Stimulated activated CD4-positive, alpha-beta T cell treated with anti-CD3 and anti-CD28 coated beads, Interleukin-4, amount 100 ng/mL, for 4 hours (primary cell): ENCODE measurements at places on chromosomes 4 and X.
A peak's percentile ranks its signal among the peaks of the same experiment; 100 is the strongest.

DNA sequence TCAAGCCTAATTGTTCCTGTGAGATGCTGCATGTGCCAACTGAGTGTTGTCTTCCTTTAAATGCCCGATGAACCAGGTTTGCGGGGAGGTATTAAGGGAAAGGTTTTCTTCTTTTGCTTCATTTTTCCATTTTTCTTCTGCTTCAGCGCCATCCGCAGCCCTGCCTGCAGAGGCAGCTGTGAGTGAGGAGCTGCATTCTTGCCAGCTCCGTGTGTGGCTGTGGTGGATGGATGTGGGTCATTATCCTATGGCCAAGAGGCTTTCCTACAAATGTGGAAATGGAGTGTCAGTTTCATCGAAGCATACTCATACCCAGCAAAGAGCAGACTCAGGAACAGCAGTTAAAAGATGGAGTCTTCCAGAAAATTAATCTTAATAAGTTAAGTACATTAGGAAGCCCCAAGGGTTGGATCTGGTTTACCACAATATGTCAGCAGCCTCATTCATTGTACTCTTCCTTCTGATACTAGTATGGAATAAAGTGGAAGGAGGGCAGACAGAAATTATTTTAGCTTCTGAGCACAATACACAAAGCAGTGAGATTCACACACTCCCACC is 37.6 kb downstream of the TNIP3 start:
- no peak for DNase-seq

- DNase-seq, result no peak
These were observed 112.0 kb upstream of the LNX1 start for GRCh38 chr4:53703267-53703655.

- DNase-seq, result no peak
These were observed 58.1 kb downstream of the SLC30A9 start for GRCh38 chr4:42048394-42048793.

DNA sequence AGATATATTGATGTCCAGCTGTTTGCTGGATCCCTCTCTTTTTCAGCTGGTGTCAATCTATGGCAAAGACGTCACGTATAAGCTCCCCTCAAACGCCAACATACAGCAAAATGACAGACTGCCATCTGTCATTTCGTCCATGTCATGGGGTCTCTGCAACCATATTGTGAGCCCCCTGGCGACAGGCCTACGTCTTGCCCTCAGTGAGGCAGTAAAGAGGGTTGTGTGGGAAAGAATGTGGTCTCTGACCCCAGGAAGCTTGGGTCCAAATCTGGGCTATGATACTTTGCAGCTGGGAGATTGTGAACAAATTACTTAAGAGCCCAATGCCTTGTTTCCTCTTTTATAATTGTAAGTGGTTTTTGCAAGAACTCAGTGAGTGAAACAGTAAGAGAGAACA is 7.4 kb downstream of the SUPT20HL2 start:
- DNase-seq, result no peak

DNA sequence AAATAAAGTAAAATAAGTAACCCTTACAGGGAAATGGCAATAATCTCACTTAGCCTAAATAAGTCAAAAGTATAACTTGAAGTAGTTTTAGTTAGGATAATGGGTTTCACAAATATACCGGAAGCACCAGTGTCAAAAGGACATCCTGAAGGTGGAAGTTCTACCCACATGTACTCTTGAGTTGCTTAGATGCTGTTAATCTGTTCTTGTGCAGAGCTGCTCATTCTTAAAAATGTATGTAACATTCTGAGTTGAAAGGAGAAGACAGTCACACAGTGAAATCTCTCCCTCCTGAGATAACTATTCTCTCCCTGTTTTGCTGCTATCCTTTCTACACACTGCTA is 11.2 kb upstream of the CCNG2 start:
- no peak for DNase-seq

- no peak for DNase-seq
These were observed 61.3 kb downstream of the AFAP1 start for GRCh38 chr4:7878323-7878722.

DNA sequence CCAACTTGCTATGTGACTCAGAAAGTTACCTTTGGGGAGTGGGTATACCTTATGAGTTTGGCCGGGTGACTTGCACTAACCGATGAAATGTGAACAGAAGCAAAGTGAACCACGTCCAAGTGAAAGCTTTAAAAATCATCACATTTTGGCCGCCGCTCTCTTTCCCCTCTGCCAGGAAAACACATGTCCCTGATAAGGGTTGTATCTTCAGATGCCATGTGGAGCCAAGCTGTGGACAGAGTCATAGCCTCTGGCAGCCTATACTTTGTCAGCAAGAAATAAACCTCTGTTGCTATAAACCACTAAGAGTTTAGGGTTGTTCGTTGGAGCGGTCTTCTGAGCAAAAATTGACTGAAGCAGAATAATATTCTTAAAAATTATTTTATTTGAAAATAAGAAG is 92.3 kb downstream of the PRDM5 start:
- DNase-seq, result no peak

GRCh38 chrX:147228153-147228552 is 413.6 kb upstream of the CXorf51A start:
- no peak for DNase-seq

DNA sequence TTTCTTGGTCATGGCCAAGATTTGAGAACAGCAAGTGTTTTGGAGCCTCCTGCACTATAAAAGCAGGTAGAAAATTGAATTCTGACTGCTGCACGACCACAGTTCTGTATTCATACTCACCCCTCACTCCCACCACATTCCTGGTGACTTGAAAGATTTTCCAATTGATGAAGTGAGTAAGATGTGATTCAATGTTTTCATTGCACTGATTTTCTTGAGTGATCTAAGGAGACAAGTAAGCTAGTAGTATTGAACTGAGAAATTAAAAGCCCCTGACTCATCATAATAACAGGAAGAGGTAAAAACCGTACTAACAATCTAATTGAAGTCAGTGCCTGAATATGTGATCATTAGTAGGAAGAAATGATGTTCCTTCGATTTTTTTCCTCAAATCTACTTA is 6.1 kb upstream of the SEC24D start:
- DNase-seq, result no peak

DNA sequence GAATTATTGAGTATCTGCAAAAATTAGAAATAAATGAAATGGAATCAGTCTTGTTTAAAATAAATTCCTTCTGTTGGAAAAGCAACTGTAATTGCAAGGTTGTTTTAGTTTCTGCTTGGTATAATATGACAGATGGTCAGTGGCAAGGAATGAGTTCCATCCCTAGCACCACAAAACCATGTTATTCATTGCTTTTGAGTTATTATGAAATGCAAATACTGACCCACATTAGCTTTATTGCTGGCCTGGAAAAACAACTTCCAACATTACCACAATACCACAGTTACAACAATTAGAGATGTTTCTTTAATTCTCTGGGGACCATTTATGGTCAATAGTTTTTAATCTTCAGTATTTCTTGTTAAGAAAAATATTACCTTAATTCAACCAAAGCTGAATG is 194.4 kb downstream of the TMA16 start:
- no peak for DNase-seq

DNA sequence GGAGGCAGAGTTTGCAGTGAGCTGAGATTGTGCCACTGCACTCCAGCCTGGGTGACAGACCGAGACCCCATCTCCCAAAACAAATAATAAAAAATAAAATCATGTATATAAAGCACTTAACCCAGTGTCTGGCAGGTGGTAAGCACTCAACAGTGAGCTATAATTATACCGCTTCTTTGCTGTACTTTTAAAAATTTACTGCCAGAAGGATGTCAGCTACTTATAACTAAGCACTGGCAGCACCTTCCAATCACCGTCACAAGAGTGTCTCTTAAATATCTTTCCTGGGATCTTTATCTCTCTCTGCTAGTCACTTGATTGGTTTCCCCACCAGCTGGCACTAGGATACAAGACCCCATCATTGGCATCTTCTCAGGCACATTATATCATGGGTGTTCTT is 53.9 kb upstream of the DAPP1 start:
- DNase-seq, result no peak

DNA sequence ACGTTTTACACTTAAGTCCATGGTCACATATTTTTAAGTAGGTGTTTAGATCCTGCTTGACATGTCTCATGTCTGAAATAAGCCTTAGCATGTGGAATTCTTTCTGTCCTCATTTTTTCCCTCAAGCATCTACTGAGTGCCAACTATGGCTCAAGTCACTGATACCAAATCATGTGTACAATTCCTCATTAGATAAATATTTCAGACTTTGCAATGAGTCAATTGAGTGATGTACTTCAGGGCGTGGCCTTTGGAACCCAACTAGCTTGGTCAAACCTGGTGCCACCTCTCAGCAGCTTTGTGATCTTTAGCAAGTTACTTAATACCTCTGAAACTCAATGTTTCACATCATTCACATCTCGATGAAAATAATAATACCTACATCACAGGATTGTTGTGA is 12.6 kb upstream of the JADE1 start:
- DNase-seq, result no peak

DNA sequence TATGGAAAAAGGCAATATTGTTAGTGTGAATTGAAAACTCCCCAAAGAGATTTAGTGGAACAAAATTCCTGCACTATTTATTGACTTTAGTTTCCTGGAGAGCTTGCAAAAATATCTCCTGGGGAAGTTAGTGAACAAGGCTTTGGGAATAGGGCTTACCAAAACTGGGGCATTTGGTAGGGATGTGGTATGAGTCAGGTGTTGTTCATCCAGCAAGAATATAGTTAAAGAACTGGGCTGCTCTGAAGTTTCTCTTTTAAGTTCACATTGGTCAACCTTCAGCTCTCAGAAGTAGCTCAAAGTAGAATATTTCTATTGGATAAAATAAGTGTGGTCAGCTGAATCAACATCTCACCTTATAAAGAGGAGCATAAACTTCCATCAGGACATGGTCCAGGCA is 185.0 kb downstream of the CPE start:
- DNase-seq, result no peak

- peak; percentile 27 for DNase-seq
These were observed 35.7 kb downstream of the HAND2 start for GRCh38 chr4:173494013-173494970.

DNA sequence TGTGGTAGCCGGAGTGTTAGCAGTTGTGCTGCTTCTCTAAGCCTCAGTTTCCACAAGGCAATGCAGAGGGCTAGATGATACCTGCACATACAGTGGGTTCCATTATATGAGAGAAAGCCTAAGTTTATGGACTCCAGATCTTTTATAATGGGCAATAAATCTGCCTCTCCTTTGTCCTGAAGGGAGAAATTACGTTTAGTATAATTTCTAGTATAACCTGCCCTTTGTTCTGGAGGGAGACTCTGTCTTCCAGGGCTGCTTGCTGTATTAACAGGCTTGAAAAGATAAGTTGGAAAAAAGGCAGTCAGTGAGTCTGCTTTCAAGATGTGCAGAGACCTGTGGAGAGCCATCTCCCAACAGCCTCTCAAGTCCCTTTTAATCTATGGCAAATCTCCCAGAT is 42.8 kb downstream of the ZNF81 start:
- no peak for DNase-seq

- no peak for DNase-seq
These were observed 3.7 kb upstream of the GABRA2 start for GRCh38 chr4:46393606-46394005.

GRCh38 chrX:125544031-125544660 is 224.5 kb downstream of the TEX13C start:
- no peak for DNase-seq

DNA sequence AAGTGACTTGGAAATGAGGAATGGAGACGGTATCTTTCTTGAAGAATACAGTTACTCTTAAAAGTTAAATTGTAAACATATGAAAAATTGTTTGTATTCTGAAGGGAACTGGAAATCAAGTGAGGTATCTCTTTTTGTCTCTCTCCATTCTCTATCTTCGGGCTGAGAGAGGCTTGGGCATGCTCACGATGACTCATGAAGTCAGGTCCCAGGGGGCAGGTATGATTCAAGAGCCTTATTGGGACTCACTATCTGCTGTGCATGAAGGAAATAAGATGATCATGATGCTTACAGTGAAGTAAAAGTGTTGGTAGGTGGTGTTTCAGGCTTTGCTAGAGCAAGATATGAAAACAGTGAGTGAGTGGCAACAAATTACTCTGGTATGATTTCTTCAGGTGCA is 200.4 kb upstream of the PITX2 start:
- no peak for DNase-seq

DNA sequence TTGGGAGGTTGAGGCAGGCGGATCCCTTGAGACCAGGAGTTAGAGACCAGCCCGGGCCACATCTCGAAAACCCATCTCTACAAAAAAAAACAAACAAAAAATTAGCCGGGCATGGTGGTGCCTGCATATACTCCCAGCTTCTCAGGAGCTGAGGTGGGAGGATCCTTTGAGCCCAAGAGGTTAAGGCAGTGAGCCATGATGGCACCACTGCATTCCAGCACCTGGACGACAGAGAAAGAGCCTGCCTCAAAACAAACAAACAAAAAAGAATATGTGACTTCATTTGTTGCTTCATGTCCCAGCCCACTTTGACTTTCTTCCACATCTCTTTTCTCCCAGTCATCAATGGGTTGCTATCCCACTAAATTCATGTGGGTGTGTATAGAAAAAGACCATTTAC is 79.7 kb downstream of the BCOR start:
- no peak for DNase-seq

GRCh38 chr4:41334182-41334581 is 77.5 kb downstream of the UCHL1 start:
- no peak for DNase-seq

DNA sequence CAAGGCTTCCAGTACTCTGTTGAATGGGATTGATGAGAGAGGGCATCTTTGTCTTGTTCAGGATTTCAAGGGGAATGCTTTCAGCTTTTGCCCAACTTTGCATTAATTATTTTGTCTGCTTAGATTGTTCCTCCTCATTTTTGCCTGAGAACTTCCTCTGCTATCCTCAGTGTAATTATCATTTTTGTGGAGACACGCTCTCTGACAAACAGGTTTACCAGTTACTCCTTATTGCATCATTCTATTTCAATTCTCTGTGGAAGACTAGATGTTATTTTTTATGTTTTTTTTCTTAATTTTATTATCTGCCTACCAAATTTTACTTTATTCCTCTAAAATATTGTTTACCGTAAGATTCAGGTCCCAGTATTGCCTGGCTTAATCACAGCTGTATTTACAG is 349.2 kb downstream of the ADGRL3 start:
- no peak for DNase-seq

GRCh38 chrX:103811858-103812257 is 20.2 kb downstream of the RAB9B start:
- DNase-seq, result no peak

DNA sequence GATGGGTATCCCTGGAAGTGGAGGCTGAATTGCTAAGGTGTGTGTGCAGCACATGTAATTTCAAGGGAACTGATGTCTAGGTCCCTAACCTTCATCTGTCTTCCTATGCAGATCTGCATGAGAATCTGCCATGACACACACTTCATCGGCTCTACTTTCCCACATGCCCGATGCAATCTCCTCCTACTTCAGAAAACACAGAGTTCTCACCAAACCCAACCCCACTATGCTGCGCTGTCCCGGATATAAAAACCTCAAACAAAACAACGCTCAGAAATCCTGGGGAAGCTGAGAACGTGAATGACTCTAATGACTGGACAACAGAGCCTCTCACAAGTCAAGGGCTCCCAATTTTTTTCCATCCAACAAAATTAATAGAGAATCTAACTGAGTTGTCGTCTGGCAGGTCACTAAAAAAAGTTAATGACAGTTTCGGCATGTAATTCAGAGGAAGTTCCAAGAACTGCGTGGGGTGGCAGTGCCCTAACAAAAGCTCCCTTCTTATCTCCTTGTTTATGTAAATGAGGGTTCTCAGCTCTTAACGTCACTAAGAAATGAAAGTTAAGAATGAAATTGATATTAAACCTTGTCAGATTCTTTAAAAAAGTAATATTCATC is 39.0 kb downstream of the STX18 start:
- no peak for DNase-seq
